ENCODE measurements at places on chromosomes 5 and 9.

DNA sequence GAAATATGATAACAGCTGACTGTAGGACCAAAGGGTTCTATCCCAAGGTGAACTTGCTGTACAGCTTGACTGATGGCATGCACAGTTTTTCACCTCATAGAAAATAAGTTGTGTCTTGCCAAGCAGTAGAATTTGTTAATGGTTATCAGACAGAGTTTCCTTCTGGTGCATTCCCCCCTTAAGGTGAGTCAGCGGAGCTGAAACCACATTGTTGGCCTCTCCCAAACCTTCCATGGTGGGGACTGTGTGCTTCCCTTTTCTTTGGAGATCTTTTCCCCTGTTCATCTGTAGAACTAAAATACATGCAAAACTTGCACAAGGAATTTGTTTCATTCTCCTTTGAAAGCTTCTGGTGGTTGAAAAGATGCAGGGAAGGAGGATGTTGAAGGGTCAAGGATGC, 179.8 kb downstream of the FGF1 start:
- no peak for DNase-seq

DNA sequence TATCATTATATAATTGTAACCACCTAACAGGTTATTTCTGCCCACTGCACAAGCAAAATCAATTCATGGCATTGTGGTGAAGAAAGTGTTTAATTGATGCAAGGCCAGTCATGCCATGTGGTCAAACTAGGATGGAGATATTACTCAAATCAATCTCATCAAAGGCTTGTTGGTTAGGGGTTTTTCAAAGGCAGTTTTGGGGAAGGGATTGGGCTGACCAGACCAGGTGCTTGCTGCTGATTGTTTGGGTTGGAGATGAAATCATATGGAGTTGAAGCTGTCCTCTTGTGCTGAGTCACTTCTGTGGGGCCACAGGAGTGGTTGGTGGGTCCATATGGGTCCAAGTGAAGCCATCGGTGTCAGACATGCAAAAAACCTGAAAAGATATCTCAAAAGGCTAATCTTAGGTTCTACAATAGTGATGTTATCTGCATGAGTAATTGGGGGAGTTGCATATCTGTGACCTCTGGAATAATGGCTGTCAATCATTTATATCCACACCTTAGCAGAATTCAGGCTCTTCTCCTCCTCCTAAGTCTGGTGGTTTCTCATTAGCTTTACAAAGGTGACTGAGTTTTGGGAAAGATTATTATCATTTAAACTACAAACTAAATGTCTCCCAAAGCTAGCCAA, 44.9 kb downstream of the HMGCS1 start:
- DNase-seq, result no peak

- DNase-seq, result no peak
Measured at GRCh38 chr9:69857131-69857530, 36.5 kb downstream of the CFAP95 start.

DNA sequence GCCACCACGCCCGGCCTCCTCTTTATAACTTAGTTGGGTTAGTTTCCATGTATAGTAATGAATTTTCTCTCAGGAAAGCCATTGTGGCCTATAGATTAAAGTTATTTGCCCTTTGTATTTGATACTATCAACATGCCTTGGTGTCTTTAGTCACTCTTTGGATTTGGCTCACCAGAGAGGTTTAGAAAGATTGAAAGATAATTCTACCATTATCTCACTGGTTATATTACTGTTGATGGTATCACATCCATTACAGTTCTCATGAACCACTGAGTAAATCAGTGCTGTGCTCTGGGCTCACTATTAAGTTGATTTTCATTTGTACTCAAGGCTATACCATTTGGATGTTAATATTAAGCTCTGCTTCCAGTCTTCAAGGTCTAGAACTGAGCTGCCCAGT, 87.0 kb downstream of the ZSWIM6 start:
- no peak for DNase-seq

DNA sequence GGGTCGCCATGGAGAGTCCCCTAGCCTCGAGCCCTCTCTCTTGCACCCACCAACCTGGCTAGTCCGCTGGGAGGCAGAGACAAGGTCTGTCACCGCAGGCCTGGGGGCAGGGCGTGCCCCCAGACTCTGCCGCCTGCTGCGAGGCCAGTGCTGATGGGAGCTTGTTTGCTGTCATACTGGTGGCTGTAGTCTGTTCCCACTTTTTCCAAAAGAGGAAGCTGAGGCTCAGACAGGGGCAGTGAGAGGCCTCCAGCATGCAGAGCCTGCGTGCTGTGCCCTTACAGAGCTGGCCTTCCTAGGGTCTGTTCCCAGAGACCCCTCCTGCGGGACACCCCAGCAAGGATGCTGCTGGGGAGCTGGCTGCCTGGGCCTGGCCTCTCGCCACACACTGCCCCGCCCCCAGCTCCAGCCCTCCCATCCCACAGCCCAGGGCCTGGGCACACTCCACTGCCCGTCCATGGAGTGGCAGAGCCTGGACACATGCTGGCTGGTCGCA, 21.0 kb upstream of the SUSD3 start:
- no peak for DNase-seq

All from nephron progenitor cell (in vitro differentiated cells).